Right ventricle myocardium inferior (tissue), 1 donor: ENCODE measurements at places on chromosomes 6 and 20. TPM values are rescaled to one million over a fixed set of nuclear protein-coding genes. Genes with fewer than 3 reads are reported as not detected.

PROCR gene
- 10.5 TPM for total RNA-seq

LPIN3 gene
- 18.1 TPM for total RNA-seq

PROKR2 gene
- total RNA-seq, result not detected

PACRG gene
- total RNA-seq, result 7.9 TPM

CCM2L gene
- total RNA-seq, result 10.3 TPM

CDC25B gene
- total RNA-seq, result 10.1 TPM

GPR63 gene
- 0.65 TPM for total RNA-seq

SOX12 gene
- total RNA-seq, result 16.5 TPM

AARS2 gene
- total RNA-seq, result 10.6 TPM

CST1 gene
- total RNA-seq, result not detected

- DNase-seq, result no peak
Measured at GRCh38 chr6:117561128-117561527, 41.2 kb downstream of the GOPC start.

DNA sequence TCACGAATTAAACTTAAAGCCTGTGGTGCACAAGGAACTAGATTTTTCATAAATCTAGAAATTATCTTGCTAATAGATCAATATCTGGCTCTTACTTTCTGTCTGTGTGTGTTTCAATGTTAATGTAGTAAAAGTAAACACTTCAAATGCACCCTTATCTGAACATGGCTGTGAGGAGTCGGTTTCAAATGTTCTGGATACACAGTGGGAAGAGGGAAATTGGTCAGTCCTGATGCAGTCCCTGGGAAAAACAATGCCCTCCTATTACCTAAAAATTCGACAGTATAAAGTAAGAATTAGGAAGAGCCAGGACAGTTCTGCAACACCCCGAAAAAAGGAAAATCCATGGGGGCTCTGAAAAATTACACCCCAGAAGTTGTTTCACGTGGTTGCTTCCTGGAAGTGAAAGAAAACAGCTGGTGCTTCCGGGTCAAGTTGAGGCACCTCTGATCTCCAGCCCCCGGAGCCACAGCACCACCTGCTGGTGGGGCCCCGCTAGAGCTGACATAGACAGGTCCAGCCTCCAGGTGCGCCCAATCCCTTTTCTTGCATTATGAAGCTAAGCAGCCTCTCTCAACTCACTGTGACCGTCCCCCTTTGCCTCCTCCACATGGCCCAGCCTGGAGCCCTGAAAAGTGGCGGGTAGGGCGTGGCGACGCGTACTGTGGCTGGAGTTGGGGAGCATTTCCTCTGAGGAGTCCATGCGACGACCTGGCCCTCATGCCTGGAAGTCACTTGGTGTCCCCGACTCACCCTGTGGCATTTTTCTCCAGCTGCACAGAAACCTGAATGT is 8.3 kb downstream of the SEMG2 start:
- peak; percentile 69 for DNase-seq

- no peak for DNase-seq
Measured at GRCh38 chr6:137925141-137925698, 58.2 kb downstream of the TNFAIP3 start.

DNA sequence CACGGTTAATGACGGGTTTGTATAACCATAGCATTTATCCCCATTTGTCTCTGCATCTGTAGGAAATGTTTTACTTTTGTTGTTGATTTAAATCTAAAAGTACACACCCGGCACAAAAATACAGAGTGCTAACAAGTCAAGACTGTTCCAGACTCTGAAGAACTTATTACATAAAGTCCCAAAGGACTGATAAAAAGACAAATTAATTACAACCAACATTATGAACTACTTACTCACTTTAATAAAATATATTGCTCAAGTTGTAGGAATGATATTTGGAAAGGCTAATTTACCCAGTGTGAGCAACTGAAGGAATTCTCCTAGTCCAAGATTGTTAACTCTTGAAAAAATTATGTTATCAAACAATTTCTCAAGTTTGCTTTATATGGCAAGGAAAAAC is 115.6 kb downstream of the KIF13A start:
- no peak for DNase-seq

DNA sequence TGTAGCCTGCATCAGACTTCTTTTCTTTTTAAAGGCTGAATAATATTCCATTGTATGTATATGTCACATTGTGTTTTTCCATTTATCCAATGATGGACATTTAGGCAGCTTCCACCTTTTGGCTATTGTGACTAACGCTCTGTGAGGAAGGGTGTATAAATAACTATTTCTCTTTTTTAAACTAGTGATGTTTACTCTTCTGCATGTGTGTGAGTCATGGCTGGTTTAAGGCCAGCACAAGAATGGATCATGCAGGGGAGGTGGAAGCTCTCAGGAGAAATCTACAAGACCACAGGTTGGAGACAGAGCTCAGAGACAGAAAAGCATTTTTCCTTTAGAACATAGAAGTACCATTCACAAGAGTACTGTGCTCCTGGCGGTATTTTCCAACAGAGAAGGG is 307.2 kb downstream of the SOX4 start:
- no peak for DNase-seq

DNA sequence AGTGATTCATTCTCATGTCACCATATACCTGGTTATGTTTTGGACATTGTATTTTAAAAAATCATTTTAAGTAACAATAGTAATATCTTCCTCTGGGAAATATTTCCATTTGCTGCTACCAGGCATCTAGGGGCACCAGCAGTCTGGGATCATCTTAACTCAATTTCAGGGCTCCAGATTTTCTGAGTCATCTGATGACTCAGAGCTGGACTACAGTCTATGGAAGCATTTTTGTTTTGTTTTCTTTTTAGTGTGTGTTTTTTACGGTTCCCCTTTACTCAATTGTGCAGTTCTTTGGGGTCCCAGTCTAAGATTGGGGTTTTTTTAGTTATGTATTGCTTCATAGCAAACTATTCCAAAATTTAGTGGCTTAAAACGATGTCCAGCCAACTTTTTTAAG is 5.7 kb upstream of the FKBP5 start:
- DNase-seq, result no peak

DNA sequence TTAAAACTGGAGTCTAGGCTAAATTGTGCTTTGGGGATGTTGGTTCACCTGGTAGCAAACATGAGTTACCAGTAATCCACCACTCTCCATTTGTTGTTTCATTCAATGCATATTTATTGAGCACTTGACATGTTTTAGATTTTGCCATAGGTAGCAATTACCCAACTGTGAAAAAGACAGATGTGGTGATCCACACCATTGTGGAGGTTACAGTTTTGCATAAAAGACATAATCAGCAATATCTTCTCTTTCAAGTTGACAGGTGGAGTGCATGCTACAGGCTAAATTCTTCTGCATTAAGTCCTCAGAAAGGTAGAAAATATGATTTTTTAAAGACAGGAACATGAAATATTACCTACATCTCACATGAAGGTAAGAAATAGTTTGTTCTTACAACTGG is 143.0 kb upstream of the TSHZ2 start:
- no peak for DNase-seq

DNA sequence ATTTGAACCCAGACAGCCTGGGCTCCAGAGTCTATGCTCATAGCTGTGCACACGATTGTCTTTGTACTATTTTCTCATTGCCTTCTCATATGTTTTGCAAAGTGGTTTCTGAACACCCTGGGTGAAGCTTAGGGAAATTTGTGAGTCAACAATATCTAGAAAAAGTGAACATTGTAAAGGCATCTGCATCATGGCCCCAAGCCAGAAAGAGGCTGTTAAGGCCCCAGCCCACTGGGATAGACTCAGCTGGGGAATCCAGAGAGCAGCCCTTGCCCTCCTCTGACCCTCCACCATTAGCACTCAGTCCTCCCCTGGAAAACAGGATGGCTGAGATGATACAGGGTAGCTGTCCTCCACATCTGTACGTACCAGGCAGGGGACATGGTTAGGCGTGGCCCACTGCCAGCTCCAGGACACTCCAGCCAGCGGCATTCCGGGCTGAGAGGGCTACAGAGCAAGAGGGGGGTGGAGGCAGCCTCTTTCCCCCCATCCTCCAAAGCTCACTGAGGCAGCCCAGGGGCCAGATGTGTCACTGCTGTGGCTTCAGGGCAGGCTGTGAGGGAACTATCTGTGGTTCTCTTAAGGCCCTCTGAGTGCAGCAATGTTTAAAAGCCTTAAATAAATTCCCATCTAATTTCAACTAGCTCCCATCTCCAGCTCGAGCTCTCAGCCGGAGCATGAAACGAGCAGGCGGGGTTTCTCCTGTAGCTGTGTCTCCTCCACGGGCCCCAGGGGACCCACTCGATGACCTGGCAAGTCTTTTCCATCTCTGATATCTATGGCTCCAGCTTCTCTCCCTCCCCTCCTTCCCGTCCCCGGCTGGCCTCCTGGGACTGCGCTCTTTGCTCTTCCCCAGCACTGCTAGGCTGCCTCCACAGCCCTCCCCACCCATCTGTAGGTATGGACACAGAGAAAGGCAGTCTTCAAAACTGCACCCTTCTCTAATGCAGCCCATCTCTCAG is 209.4 kb upstream of the LRFN2 start:
- DNase-seq, result peak; percentile 66

DNA sequence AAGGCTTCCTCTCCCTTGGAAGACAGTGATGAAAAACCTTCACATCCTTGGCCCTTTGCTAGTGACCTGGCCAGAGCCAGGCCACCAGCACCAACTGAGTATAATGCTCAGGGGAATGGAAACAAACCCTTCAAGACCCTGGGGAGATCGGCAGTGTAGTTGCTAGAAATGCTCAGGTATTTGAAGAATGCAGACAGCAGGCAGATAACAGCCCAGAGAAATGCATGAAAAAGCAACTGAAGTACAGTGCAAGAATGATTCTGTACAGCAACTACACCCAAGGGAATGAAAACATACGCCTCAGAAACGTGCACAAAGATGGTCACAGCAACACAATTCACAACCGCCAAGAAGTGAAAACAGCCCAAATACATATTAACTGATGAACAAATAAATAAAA is 41.1 kb downstream of the PPP1R3G start:
- DNase-seq, result no peak

DNA sequence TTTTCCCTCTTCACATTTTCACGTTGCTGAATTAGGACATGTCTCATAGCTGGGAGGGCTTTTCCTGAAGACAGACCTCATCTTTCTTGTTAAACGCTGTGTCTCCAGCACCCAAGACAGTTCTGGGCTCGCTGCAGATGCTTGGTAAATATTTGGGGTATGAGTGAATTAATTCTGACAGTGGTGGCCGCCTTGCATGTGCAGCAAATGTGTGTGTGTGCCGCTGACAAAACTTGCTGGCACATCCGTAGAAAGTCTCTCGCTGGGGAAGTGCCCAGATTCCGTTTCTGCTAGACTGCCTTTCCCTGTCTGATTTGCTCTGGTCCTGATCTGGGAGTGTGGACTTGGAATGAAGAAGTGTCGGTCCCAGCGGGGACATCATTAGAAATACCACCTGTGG is 48.2 kb upstream of the ZNFX1 start:
- DNase-seq, result no peak

GRCh38 chr20:36895036-36895435 is 19.1 kb downstream of the TLDC2 start:
- no peak for DNase-seq

DNA sequence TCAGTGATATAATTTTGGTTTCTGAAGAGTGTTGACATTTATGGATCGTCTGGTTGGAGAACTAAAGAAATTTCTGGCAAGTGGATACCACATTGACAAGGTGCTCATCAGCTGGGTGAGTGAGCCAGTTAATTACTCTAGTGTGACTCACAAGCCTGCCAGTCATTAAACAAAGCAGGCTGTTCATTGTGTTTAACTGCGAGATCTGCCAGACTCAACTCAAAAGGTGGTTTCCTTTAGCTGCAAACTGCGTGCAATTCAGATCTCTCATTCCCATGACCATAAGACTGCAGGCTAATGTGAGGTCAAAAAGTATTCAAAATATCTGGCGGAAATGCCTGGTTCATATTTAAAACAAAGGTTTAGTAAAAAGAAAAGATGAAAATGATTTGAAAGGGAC is 32.5 kb upstream of the IYD start:
- no peak for DNase-seq

- no peak for DNase-seq
Measured at GRCh38 chr6:5220443-5220842, 40.3 kb downstream of the LYRM4 start.

DNA sequence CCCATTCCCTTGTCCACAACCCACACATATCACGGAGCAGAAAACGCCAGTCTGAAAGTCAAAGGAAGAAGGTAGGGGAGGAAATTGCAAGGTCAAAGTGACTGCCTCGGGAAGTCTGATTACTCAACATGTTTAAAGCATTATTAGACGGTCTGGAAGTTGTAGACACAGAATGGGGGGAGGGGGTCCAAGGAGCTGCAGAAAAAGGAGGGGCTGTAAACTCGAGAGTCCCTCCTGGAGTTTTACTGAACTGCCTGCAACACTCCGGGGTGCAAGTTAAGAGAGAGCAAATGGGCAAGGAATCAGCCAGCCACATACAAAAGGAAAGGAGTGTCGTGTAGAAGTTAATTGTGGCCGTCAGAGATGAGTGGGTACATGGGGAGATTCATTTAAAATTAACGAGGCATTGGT is 417.7 kb upstream of the JARID2 start:
- DNase-seq, result no peak

- DNase-seq, result no peak
Measured at GRCh38 chr6:67887747-67888545, 747.1 kb upstream of the ADGRB3 start.

DNA sequence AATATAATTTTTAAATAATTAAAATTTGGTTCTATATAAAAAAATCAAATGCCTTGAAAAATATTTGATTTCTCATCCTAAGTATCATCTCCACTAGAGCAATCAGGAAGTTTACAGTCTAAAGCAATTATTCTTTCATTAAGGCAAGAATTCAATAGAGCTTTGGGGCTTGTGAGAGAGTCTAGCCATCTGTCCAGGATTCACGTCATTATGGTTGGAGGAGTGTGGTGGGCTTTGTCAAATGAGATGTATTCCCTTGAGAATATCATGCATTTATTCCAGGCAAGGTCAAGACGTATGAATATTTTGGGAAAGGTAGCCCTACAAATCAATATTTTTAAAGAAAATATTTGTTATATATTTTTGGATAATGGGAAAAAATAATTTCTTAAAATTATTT is 132.4 kb downstream of the ELOVL4 start:
- DNase-seq, result no peak

GRCh38 chr6:134949927-134950326 is at the start of gene ALDH8A1:
TSS of gene ALDH8A1 (minus strand) at chr6:134950101. CDS start at chr6:134950053, 48 bp downstream.
- no peak for DNase-seq
